CD4-positive, alpha-beta T cell treated with Interleukin-15 for 4 hours (primary cell): ENCODE measurements at places on chromosomes 5 and 9.

DNA sequence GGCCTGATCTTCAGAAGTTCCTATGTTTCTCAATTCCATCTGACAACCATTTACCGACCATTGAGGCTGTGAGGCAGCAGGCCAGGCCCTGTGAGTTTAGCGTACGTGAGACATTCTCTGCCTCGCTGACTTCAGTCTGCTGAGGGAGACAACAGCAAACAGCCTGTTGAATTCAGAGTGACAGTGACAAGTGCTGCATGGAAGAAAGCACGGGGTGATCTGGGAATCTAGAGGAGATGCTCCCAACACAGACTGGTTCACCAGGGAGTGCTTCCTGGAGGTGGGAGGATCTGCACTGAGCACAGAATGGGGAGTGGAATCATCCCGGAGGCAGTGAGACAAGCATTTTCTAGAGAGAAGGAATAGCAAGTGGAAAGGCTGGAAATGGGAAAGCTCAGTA is 10.0 kb upstream of the DDX41 start:
- no peak for DNase-seq

DNA sequence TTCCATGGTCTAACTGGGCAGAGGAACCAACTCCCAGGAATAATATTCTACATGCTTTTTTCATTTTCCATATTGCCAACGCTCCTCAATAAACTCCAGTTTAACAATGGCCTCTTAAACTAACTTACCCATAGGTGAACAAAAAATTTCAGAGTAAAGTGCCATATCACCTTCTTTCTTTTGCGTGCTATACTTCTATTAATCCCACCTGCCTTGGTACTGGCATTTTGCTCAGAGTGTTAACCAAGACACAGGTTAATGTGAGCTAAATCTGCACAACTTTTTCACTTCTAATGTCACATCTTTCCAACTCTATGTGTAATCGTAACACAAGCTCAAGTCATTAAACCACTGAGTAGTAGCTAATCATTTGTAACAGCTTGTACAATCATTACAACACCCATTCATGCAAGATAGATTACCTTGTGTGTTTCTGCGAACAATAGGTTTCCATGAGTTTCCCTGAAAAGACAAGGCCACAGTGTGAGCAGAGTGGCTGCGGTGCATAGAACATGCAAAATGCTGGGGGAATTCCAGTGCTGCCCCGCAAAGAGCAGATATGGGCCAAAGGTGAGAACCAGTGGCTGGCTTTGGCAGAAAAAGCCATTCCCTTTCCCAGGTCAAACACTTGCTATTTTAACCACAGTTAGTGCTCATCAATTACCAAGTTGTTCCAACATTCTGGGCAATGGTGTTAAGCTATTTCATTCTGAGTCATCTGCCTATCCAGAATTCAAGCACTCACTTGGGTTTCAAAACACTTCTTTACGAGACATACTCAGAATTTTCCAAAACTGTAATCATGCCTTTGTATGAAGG is 42.8 kb downstream of the TIMD4 start:
- DNase-seq = peak; percentile 57

DNA sequence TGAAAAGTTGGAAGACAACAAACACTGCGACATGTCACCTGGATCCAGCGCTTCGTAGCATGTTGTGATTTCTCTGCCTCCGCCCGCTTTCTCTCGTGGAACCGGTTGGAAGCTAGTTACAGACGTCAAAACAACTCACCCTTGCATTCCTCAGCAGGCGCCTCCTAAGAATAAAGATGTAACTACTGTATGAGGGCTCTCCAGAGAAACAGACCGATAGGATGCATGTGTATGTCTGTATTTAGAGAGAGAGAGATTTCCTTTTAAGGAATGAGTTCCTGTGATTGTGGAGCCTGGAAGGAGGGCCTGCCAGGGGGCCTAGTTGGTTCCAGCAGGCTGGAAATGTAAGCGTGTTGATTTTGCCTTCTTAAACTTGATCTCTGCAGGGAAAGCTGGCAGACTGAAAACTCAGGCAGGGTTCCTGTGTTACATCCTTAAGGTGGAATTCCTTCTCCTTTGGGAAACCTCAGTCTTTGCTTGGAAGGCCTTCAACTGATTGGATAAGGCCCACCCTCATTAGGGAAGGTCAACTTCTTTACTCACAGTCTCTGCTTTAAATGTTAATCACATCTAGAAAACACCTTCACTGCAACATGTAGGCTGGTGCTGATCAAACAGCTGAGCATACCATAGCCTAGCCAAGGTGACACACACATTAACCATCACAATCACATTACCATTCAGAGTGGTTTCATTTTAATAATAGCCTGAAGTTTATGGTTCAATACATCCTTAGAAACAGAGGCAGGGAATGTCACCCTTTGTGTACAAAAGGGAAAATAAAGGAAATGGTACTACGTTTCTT is 163.8 kb downstream of the SYK start:
- DNase-seq = no peak

- no peak for DNase-seq
Observed at GRCh38 chr9:116144555-116144954, 9.0 kb upstream of the PAPPA start.

DNA sequence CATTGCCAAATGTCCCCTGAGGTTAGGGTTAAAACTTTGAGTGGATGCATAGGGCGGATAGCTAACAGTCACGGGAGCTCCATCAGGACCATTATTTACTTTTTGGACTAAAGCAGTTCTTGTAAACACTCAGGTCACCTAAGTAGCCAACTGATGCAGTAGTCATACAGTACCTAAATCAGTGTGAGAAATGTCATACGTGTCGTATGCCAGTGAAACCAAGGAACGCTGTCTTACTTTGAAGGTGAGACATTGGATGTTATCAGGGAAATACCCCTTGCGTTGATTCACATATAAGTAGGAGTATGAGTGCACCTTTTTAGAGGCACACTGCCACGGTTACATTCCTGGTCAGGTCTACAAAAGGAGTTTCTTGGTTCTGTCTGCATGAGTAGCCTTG is 101.9 kb downstream of the LNPEP start:
- DNase-seq = no peak

GRCh38 chr9:98130576-98131228 is 11.7 kb upstream of the TRIM14 start:
- no peak for DNase-seq

DNA sequence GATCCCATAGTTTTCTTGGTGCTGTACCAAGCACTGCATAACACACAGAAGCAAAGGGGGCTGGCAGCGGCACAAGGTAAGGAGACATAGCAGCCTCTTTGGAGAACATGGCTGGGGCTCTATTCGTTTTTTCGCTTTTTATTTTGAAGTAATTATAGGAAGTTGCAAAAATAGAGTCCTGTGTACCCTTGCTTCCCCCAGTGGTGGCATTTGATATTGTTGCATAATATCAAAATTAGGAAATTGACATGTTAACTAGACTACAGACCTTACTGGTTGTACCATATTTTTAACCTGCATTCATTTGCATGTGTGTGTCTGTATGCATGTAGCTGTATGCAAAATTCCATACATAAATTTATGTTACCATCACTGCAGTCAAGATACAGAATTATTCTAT is 6.6 kb upstream of the UBQLN1 start:
- no peak for DNase-seq

DNA sequence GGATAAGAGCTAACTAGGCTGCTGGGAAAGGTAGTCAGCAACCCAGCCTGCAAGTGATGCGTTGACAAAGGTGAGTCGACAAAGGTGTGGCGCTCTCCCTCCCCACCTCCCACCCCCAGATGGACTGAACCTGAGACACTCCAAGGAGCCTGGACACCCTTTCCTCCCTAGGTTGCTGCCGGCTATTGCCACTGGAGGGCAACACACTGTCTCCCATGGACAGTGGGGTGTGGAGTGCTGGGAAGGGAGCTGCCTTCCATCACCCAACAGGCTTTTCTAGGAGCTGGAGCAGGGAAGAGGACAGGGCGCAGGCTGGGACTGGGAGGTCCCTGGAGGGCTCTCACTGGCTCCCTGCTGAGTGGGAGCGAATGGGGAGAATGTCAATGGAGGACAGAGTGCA is 75.4 kb upstream of the ARAP3 start:
- DNase-seq = no peak

DNA sequence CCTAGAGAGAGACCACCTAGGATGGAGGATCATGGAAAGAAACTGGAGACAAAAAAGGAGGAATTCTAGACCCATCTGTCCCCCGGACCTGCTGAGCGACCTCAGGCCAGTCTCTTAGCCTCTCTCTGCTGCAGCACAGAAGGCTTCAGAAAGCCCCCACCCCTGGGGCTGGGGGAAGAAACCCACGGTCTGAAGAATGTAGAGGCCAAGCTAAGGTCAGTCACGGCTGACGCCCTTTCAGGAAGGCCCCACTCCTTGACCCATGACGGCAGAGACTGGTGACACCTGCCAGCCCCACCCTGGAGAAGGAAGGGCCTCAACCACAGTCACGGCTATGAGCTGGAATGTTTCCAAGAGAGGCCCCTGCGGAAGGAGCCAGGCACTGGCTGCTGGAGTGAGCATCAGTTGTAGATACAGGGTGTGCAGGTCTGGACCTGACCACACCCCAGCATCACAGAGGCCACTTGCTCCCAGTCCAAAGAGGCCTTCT is 120.5 kb upstream of the BOD1 start:
- DNase-seq = no peak

DNA sequence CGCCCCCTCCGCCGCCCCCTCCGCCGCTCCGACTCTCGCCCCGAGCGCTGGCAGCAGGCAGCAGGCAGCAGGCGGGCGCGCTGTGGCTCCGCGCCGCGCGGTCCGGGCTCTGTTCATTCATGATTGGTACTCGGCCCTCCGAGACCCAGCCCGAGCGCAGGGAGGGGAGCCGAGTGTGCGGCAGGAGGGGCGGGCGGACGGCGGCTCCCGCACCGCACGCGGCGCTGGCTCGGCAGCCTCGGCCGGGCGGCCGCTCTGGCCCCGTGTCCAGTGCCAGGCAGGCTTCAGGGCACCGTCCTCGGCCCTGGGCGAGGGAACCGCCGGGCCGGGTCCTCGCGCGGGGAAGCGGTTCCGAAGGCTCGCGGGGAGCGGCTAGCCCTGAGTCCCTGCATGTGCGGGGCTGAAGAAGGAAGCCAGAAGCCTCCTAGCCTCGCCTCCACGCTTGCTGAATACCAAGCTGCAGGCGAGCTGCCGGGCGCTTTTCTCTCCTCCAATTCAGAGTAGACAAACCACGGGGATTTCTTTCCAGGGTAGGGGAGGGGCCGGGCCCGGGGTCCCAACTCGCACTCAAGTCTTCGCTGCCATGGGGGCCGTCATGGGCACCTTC is at the start of gene KCNIP1:
KCNIP1 (plus strand) TSS at position 31 of the 607 bp plus-strand sequence.
- no peak for DNase-seq

DNA sequence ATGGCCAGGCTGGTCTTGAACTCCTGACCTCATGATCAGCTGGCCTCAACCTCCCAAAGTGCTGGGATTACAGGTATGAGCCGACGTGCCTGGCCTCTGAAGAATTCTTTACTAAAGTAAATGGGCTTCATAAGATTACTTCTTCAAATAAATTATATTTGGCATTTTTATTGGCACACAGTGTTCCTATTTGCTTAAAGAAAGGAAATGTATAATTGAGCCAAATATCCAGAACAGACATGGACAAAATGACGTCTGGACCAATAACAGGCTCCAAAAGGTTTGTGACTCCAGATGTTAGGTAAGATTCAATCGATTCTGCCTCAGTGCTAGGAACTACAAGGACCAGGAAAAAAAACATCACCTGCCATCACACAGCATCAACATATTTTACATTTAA is 40.7 kb downstream of the ECPAS start:
- no peak for DNase-seq

- peak; percentile 14 for DNase-seq
Observed at GRCh38 chr5:90528601-90529193, 687 bp downstream of the LYSMD3 start.

GRCh38 chr5:168372356-168372946 is 81.0 kb downstream of the WWC1 start:
- DNase-seq = no peak

DNA sequence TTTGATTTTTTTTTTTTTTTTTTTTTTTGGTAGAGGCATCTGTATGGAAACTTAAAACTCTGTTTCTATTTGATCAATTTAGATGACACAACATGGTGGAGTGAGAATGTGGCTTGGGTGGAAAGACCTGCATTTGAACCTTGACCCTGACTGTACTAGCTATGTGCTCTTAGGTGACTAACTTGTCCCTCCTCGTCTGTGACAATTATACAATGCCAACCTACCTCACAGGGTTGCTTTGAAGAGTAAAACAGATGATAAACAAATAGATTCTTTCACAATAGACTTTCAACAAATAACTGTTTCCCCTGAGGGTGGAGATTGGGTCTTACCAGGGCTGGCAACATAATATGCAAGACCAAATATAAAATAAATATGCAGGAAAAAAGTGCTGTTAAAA is 109.3 kb downstream of the CRB2 start:
- DNase-seq = no peak

DNA sequence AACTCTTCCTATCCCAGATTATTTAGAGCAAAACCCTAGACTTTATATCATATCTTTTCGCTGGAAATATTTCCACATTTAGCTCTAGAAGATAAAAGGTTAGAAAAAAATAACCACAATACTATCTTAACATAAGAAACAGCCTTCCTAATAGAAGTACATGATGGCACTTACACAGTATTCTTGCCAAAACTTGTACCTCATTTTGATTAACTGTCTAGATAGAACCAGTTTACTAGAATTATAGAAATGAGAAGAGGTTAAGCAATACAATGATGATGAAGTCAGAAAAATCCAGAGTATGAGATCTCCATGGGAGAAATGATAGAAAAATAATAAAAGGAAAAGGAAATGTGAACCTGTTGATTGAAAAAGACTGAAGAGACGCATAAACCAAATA is 63.1 kb downstream of the SLC12A2 start:
- DNase-seq = no peak

- DNase-seq = no peak
Observed at GRCh38 chr5:52457810-52458209, 329.9 kb upstream of the ITGA1 start.

DNA sequence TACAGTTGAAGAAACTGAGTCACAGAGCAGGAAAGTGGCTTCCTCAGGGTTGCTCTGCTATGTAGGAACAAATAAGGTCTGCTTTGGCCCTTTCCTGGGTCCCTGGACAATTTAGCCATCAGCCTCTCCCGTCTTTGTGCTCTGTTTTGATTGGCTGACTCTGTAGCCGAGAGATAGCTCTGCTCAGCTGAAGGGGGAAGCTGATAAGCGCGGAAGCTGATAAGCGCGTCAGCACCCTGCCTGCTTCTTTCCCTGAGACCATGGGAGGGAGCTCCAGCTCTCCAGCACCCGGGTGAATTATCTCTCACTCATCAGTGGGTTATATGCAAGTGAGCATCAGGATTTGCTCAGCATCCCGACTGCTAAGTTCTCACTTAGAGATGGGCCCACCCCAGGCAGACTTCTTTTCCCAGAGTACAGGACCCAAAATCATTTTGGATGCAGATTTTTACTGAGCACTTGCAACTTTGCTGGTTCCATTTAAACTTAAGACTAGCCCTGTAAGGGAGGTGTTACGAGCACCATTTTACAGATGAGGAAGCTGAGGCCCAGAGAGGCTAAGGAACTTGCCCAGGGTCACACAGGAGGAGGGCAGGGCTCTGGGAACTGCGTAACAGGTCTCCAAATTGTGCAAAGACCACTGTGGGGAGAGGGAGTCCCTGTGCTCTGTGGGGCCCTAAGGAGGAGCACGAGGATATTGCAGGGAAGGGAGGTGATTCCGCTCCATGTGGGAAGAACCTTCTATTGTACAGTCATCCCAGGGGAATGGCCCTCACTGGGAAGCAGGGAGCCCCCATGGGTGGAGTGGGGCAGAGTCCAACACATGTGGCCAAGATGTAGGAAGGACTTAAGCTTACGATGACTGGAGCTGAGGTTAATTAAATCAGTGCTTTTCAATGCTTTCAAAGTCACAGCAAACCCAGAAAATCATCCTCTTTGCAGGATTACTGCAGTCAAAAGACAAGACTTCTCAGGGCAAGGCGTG is 83.7 kb upstream of the ORM1 start:
- no peak for DNase-seq
